ENCODE measurements at places on chromosomes 13 and 19.
A peak's percentile ranks its signal among the peaks of the same experiment; 100 is the strongest.

GRCh38 chr19:28363254-28363653 lies 849.7 kb downstream of the UQCRFS1 start:
- no peak for DNase-seq

- no peak for DNase-seq
Observed at GRCh38 chr13:32525766-32526165, 12.8 kb downstream of the N4BP2L2 start.

DNA sequence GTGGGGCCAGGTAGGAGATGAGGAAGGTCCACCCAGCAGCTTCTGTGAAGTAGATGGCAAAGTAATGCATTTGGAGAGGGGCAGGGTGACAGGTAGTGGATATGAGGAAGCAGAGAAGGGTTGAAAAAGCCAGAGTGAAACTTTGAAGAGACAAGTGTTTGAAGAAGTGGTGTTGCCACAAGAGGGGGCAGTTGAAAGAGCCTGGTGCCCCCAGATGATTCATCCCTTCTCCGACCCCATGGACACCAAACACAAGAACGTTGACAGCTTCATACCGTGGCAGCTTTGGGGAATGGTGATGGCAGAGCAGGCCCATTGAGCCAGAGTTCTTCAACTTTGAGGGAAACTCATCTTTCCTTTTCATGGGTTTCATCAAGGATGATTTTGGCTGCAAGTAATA lies 19.9 kb downstream of the IFNL3 start:
- no peak for DNase-seq

DNA sequence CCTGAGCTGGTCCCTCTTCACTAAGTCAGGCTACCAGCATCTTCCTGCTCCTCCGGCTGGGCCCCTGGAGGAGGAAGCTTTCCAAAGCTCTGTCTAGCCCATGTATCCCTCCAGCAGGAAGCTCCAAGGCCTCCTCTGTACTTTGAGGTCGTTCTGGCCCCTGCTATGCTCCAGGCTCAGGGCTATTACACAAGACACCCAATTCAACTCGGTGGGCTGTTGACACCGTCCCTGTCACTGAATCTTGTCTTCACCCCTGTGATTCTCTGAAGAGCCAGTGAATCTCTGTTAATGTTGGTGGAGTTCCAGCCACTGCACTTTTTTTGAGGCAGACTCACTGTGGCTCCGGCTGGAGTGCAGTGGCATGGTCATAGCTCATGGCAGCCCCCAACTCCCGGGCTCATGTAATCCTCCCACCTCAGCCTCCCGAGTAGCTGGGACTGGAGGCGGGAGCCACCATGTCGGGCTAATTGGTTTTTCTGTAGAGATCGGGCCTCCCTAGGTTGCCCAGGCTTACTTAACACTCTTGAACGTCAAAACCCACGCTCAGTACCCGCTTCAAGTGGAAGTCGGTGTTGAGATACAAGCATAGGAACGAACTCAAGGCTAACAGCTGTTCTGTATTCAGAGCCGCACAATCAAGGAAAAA lies 512 bp upstream of the REX1BD start:
- peak; percentile 19 for DNase-seq

DNA sequence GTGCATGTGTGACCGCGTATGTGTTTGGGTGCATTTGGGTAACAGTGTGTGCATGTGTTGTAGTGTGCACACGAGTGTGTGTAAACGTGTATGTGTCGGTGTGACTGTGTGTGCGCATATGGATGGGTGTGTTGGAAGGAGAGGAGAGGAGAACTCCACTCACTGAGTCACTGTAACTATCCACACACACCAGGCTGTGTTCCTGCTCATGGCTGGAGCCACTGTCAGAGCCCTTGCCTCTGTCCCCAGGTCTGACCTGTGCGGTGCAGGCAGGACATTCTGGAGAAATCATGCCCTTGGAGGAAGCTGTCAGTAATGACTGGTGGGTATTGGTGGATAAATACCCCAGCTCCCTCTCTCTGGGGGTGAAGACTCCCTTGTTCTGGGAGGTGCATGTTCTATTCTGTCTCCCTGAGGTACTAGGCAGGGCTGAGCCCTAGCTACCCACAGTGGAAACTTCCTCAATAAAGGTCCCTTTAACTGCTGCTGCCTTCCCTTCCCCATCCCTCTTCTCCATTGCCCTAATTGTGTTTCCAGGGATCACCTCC lies 48.4 kb downstream of the CYP4F22 start:
- no peak for DNase-seq

- DNase-seq = no peak
Observed at GRCh38 chr13:35743165-35743564, 266.7 kb upstream of the MAB21L1 start.

DNA sequence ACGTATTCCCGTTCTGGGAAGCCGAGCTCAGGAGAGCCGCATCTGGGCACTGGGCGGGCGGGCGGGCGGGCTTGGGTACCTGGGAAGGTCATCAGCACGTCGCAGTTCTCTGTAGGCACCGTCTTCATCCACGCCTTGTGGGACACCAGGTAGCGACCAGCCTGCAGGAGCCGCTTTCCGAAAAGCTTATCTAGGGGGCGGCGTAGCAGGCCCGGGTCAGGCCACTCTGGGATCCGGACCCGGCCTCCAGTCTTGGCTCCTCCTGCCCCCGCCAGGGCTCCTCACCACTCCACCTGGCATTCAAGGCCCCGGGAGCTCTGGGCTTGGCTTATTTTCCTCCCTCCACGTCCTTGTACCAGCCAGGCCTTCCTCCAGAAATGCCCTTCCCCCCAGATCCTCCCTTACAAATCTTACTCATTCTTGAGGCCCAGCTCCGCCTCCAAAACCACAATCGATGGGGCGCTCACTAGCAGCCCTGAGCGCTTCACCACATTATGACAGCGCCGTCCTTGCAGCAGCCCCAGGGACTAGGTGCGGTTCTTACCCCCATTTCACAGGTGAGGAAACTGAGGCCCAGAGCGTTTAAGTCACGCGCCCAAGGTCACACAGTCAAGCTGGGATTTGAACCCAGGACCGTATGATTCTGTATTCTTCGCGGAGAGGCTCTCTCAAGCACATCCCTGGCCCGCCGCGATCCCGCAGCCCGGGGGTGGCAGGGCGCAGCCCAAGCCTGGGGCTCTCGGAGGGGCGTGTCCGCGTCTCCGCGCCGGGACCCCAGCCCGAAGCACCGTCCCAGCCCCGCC lies 843 bp downstream of the ANO8 start:
- no peak for DNase-seq

DNA sequence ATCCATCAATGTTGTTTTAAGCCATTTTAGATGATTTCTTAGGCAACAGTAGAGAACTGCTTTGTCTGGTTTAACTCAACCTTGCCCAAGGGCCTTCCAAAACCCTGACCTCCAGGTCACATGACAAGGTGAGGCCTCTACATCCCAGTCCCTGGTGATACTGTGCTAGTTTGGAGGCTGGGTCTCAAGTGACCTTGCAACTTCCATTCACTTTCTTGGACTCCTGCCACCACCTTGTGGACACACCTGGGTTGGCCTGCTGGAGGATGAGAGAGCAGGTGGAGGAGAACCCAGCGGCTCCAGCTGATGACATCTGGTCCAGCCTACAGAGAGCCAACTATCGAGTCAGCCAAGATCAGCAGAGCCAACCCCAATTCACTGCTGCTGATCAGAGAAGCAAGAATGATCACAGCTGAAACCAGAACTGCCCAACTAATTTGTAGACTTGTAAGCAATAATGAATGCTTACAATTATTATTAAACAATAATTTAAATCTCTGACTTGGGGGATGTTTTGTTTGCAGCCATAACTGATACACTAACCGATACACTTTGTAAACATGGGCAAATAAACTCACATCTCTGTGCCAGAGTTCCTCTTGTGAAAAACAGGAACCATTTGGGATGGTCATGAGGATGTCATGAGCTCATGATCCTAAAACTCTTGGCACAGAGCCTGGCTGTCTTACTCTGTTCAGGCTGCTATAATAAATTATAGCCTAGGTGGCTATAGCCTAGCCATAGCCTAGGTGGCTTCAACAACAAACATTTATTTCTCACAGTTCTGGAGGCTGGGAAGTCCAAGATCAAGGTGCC lies 11.5 kb downstream of the FAM187B start:
- DNase-seq = no peak

DNA sequence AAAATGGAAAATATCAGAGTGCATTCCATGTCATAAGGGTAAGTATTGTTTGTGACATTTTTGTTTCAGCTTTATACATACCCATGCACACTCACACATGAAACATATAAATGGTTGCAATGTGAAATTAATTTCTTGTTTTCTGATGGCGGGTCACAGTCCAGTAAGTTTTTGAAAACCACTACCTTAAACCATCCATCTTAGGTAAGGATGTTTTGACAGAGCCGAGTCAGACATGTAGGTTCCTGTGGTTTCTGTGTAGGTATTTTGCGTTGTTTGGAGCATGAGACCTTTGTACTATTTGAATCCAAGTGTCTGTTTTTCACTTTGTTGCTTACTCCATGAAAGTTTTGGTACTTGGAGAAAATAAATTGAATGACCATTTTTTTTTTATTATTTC lies 121.7 kb downstream of the B3GLCT start:
- no peak for DNase-seq

DNA sequence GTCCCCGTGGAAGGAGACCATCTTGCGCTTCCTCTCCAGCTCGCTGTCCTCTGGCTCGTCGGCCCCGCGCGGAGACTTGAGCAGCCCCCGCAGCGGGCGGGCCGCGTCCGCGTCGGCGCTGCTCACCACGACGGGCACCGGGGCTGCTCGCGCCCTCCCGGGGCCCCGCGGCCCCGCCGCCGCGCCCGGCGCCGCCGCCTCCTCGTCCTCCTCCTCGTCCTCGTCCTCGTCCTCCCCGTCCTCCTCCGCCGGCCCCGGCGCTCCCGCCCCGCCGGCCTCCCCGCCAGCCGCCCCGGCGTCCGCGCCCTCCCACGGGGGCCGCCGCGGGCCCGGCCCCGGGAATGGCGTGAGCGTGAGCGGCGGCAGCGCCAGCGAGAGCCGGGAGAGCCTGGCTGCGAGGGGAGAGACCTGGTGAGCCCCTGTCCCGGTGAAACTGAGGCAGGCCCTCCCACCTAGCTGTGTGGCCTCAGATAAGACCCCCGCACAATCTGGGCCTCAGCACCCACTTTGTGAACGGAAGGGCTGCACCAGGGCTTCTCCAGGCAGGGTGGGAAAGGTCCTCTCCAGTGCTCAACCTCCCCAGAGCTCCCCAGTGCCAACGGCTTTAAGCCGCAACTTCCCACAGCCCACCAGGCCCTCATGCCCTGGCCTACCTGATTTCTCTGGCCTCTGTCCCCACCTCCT lies 17.8 kb downstream of the LMTK3 start:
- DNase-seq = no peak

- no peak for DNase-seq
Observed at GRCh38 chr13:28630869-28631268, 28.1 kb upstream of the POMP start.

- DNase-seq = no peak
Observed at GRCh38 chr13:94080527-94080926, 399.0 kb downstream of the DCT start.

GRCh38 chr13:100362781-100363180 lies 225.8 kb downstream of the GGACT start:
- no peak for DNase-seq

Data from HS-5 (cell line).